Activated naive CD8-positive, alpha-beta T cell treated with anti-CD3 and anti-CD28 coated beads for 36 hours (primary cell): ENCODE measurements at places on chromosomes 5 and 9. TPM values are rescaled to one million over a fixed set of nuclear protein-coding genes. Genes with fewer than 3 reads are reported as not detected.

REEP2 gene
- 4.0 TPM for total RNA-seq

CDKN2B gene
- not detected for total RNA-seq

DNA sequence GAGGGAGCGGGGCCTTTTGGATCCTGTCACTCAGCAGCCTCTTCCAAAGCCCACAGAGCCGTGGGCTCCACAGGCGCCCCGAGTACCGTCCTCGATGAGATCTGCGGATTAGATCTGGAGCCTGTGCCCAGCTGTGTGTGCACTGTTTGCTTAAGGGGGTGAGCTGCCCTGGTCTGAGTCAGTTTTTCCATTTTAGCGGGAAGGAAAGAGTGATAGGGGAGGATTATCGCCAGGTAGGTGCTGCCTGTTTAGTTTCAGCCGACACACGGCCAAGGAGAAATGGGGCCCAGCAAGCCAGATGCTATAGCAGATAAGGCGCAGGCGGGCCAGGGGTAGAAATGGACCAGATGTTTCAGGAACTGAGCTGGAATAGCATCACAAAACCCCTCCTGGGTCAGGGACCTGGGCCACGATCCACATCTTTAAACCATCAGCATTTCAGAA lies 18.1 kb downstream of the COL5A1 start:
- no peaks in the 10 kb centered on the region for H3K36me3 ChIP-seq
- DNase-seq = no peak
- no peaks in the 10 kb centered on the region for H3K4me1 ChIP-seq
- H3K27ac ChIP-seq = no peak overlapping the region

GRCh38 chr9:130981756-130982137 lies 27.2 kb upstream of the LAMC3 start:
- H3K4me3 ChIP-seq = no peak overlapping the region
- H3K27ac ChIP-seq = no peak overlapping the region
- no peaks in the 10 kb centered on the region for H3K36me3 ChIP-seq
- no peaks in the 10 kb centered on the region for H3K27me3 ChIP-seq
- no peak for DNase-seq

GRCh38 chr9:68731857-68732256 lies 26.8 kb downstream of the PIP5K1B start:
- H3K4me3 ChIP-seq = no peak overlapping the region
- no peaks in the 10 kb centered on the region for H3K4me1 ChIP-seq
- H3K36me3 ChIP-seq = no peaks in the 10 kb centered on the region

GRCh38 chr5:83925321-83925954 lies 204.8 kb upstream of the HAPLN1 start:
- peaks cover 5% of the 10 kb centered on the region for H3K27me3 ChIP-seq
- no peak overlapping the region for H3K27ac ChIP-seq
- no peak overlapping the region for H3K4me3 ChIP-seq
- DNase-seq = no peak
